Stimulated activated CD4-positive, alpha-beta T cell treated with anti-CD3 and anti-CD28 coated beads, Interleukin-1b, Interleukin-23, amount 100 ng/mL, for 1 hour (primary cell): ENCODE measurements at places on chromosomes 5 and 9.

DNA sequence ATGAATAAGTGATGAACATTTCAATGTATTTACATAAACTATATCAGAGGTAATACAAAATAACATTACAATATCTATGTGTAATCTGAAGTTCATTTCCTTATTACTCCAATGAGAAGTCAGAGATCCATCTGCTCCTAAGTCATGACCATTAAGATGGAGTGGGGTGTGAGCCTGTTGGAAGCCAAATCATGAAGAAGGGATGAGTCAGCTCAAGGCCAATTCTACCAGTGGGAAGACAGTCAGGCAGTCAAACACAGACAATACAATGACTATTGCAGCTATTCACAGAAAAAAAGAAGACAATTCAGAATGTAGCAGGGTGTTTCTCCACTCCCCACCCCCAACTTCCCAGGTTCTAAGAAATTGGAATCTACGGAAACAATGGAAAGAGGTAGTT, 155.0 kb downstream of the NFIB start:
- DNase-seq: no peak

GRCh38 chr9:120436446-120436845, 143.5 kb downstream of the CDK5RAP2 start:
- DNase-seq: no peak

DNA sequence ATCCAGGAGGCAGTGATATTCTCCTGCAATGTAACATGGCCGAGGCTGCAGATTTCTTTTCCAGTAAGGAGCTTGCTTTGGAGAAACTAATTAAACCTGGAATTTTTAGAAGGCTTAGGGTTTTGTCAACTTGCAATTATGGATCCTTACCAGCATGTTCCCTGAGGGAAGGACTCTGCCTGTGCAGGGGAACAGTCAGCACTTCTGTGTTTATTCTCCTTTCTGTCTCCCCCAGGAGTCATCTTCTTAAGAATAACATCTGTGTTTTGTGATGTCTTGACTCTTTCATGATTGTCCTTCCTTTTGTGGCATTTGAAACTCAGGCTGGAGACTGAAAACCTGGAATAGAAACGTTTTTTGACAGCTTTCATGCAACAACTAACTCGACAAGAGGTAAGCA, 80.5 kb upstream of the TNFSF8 start:
- no peak for DNase-seq

GRCh38 chr5:160626322-160626721, 204.7 kb downstream of the PTTG1 start:
- DNase-seq: no peak

- DNase-seq: no peak
Observed at GRCh38 chr9:69264526-69264925, 60.5 kb upstream of the ENTREP1 start.

- DNase-seq: no peak
Observed at GRCh38 chr9:3795556-3795955, 269.8 kb upstream of the RFX3 start.

GRCh38 chr9:108496846-108497245, 358.9 kb downstream of the ACTL7B start:
- DNase-seq: no peak

GRCh38 chr5:43305948-43306565, 7.2 kb downstream of the HMGCS1 start:
- DNase-seq: no peak

DNA sequence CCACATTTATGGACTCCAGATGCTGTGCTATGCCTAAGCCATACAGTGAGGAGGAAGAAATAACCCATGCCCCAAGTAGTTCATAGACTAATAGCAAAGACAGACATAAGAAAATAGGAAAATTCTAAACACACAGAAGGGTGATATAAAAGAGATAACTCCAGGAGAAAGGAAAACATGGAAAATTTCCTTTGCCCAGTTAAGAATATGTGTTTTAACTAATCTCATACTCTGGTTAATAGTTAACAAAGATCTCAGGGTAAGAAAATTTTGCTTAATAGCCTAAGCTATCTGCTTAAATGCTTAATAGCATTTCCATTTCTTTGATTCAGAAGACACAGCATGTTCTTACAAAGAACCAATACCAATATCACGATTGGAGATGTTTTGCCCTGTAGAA, 358.0 kb downstream of the MSX2 start:
- no peak for DNase-seq
